ENCODE measurements at places on chromosomes 3 and 15. TPM values are rescaled to one million over a fixed set of nuclear protein-coding genes. Genes with fewer than 3 reads are reported as not detected.

GRCh38 chr3:139689122-139689521 lies 11.3 kb upstream of the NMNAT3 start:
- no peak for DNase-seq

DNA sequence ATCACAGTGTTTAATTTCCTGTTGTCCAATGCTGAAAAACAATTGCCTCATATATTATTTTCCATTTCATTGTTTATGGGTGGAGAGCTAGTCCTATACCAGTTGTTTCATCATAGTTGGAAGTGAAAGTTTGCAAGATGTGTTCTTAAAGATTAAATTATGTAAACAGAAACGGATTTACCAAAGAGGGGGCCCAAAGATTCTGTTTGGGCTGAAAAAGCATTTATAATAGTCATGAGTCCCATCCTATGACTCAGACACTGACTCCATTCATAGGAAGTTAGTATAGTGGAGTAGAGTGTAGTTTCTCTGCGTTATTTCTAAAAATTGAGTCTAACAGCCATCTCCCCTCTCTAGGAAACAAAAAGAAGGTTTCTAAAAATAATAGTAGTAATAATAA lies 24.3 kb downstream of the NFKBIZ start:
- no peak for DNase-seq

GRCh38 chr3:115246461-115247020 lies 99.5 kb upstream of the ZBTB20 start:
- DNase-seq = no peak

GRCh38 chr15:63075015-63075983 lies 32.8 kb downstream of the TPM1 start:
- DNase-seq = no peak

GRCh38 chr15:57462381-57462780 lies 86.1 kb downstream of the CGNL1 start:
- no peak for DNase-seq

GRCh38 chr3:27353221-27353620 lies 16.0 kb downstream of the NEK10 start:
- DNase-seq = no peak

DNA sequence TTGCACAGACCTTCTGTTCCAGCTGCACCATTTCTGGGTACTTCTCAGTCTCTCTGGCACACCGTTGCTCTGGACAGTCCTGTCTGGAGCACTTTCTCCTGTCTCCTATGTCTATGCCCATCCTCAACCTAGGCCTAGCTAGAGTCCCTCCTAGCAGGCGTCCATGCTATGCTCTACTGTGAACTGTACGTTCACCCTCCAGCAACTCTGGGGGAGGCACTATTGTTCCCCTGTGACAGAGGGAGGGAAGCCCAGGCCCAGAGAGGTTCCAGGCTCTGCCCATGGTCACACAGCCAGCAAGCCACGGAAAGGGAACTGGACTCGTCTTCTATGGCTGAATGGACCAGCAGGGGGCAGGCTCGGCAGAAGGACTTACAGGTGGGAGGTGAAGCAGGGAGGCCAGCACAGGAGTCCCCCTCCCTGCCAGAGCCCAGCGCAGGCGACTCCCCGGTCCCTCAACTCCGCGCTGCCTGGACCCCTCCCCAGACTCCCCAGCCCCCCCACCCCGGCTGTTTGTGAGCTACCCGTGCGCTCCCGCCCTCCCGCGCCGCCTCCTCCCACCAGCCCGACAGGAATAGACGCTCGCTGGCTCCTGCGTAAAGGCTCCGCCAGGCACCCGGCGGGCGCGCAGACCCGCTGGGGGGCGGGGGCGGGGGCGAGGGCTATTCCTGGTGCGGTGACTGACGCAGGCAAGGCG lies 1.7 kb upstream of the LINGO1 start:
- DNase-seq = peak; percentile 42

DNA sequence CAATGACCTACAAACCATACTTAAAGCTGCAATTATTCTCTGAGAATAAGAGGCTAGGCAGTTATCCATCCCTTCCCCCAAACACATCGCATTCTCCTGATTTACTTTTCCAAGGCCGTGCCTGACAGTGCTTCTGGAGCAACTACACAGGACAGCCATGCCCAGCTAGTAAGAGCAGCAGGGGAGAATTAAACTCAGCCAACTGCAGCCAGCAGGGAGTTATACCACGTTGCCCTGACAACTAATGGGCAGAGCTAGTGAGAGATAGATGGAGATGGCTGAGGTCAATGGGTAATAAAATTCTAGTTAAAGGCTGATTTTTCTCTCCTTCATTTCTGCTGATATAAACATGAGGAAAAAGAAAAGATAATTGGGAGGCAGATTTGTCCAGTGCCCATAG lies 193.8 kb upstream of the PPP2R3A start:
- no peak for DNase-seq

DNA sequence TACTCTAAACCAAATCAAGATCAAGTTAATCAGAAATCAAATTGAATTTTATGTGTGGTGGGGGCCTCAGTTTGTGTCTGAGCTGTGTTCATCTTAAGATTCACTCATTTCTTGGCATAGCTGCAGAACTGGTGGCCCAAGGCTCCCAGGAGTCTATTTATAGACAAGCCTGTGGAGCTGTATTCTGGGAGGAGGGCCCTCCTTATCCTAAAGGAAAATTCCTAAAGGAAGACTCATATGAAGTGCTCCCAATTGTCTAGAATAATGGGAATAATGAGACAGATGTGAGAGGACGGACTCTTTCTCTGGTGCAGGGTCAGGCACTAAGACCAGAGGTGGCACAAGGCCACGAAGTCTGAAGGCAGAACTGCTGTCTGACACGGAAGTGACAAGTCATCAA lies 38.9 kb downstream of the C3orf85 start:
- no peak for DNase-seq

- DNase-seq = no peak
Observed at GRCh38 chr15:50884540-50884939, 23.9 kb upstream of the AP4E1 start.

GRCh38 chr15:39455471-39455991 lies 125.3 kb upstream of the THBS1 start:
- DNase-seq = no peak

GRCh38 chr3:100630664-100631063 lies 21.3 kb downstream of the ADGRG7 start:
- no peak for DNase-seq

DNA sequence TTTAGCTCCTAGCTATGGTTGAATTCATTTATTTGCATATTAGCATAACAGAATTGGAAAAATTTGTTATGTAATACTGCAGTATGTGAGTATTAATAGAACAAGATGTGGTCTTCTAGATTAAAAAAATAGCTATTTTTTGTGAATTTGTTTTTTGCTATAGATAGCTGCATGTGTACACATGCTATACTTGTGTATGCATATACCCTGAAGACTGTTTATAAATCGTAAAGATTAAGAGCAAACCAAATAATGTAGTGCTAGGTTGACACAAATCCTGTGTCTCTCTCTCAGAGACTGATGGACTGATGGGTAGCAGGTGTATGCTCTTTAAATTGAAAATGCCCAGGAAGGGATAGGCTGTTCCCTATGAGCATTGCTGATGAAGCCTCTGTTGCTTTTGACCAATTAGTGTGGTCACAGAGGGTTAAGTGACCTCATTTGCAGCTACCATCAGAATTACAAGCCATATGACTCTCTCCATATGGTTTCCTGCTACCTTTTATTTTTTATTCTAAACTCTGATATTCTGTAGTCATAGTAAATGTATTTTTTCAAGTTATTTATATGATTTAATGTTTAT lies 9.0 kb downstream of the PLCL2 start:
- DNase-seq = no peak

GRCh38 chr3:196661400-196661799 lies 21.9 kb downstream of the NRROS start:
- DNase-seq = no peak

GRCh38 chr3:107307205-107307604 lies 70.0 kb upstream of the CCDC54 start:
- no peak for DNase-seq

DNA sequence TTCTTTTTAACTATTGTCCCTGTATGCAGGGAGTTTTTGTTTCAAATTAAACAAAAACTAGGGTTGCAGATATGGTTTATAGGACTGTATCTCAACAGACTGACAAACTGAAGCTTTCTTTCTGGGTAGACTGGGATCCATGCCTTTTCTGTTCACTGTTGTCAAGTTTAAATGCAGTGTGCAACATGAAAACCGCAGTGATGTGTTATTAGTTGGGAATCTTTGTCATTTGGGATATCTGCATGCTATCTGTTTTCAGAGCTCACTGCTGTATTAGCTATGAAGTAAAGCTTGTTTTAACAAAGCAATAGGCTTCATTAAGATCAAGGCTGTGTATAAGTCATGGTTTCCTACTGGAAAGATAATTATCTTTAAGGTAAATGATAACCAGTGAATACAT lies 21.4 kb upstream of the MCF2L2 start:
- DNase-seq = no peak

DNA sequence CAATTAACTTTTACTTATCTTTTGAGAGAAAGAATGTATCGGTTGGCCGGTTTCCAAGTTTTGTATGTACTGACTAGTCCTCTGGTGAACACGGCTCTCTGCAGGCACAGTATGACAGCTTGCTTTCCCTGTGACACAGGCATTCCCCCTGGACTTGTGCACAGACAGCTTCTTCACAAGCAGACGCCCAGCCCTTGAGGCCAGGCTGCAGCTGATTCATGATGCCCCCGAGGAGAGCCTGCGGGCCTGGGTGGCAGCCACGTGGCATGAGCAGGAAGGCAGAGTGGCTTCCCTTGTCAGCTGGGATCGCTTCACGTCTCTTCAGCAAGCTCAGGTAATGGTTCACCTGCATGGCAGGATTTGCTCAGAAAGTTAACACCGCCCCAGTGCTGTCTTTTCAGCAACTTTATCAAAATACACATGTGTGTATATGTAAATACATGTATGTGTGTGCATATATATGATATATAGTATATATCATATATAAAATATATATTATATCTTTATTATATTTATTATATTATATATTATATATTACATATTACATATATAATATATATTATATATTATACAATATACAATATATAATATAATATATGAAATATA lies 25.5 kb downstream of the FAN1 start:
- DNase-seq = no peak

- no peak for DNase-seq
Observed at GRCh38 chr3:101667331-101667730, 9.6 kb downstream of the ZBTB11 start.

DNA sequence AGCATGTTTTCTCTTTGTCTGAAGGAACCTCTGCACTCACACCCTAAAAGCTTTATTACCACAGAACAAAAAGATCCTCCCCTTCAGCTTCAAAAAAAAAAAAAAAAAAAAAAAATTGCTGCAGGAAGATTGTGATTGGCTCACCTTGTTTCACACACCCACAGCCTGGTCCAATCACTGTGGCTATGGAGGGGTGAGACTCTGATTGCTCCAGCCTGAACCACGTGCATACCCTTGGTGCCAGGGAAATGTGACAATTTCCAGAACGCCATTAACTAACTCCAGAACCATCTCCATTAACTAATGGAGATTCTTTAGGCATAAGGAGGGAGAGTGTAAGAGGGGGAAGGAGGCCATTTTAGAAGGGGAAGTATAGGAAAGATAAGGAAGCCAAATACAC lies 106.5 kb upstream of the CRBN start:
- no peak for DNase-seq

GRCh38 chr3:179436517-179436916 lies 14.8 kb downstream of the GNB4 start:
- no peak for DNase-seq

GRCh38 chr3:130834476-130834875 lies 59.4 kb upstream of the ATP2C1 start:
- DNase-seq = no peak

DNA sequence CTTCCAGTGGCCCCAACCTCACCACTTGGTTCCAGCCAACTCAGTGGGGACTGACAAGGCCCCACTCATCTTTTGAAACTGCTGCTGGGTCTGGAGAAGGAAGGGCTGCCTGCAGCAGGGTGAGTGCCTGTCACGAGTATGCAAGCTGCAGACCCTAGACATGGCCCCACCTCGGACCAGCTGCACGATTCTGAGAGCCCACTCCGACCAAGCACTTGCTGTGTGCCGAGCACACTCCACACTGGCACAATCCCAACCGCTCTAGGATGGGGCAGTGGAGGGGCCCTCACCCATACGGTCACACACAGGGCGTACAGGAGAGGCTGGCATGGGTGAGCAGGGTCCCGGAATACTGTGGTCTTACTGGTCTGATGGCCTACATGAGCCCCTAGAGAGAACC lies 8.0 kb upstream of the PLXND1 start:
- DNase-seq = no peak

- DNase-seq = no peak
Observed at GRCh38 chr15:56805466-56806147, 72.3 kb upstream of the ZNF280D start.

GRCh38 chr15:66838671-66839239 lies 136.7 kb downstream of the SMAD6 start:
- DNase-seq = no peak

GRCh38 chr3:45223889-45224727 lies 2.0 kb downstream of the TMEM158 start:
- DNase-seq = no peak

DNA sequence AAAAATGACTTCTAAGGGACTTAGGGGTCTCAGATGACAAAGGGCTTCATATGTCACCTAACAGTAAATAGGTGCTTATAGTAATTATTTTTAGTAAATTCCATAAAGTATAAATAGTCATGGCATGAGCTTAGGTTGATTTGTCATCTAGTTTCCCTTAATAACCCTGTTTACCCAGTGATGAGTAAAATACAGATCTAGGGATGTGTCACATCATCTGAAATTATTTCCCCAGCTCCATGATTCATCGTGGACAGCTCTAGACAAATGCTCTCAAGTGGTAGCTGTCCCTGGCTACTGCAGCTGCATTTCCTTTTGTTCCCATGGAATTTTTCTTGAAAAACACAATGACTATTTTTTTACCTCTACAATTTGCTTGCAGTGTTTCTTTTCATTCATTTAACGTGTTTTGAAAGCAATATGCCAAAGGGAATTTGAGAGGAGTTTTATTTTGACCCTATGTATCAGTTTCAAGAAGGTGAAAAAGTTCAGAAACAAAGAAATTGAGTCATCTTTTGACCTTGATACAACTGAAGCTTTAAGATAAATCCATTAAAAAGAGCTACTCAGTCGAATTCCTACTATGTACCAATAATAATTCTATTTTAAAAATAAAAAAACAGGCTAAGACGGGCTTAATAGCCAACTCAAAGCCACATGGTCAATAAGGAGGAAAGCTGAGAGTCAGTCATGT lies 241.6 kb downstream of the KCNMB2 start:
- no peak for DNase-seq

GRCh38 chr3:55692295-55692956 lies 205.3 kb upstream of the WNT5A start:
- DNase-seq = no peak

GRCh38 chr15:84620626-84621025 lies 19.8 kb downstream of the ZSCAN2 start:
- no peak for DNase-seq

The FANCD2OS gene
- total RNA-seq = not detected

The INTS14 gene
- total RNA-seq = 56.1 TPM

The CIB2 gene
- 5.0 TPM for total RNA-seq

The MINDY2 gene
- 27.1 TPM for total RNA-seq

The C3orf85 gene
- not detected for total RNA-seq

The BOC gene
- 43.7 TPM for total RNA-seq

The GOLGA8M gene
- total RNA-seq = 33.3 TPM

The COL6A5 gene
- total RNA-seq = not detected

The SLC9C1 gene
- 0.11 TPM for total RNA-seq

The GATM gene
- 45.6 TPM for total RNA-seq

The EFCC1 gene
- 6.8 TPM for total RNA-seq

The CISH gene
- total RNA-seq = 78.1 TPM

The CCR5 gene
- total RNA-seq = 0.40 TPM

The GREM1 gene
- 7.8 TPM for total RNA-seq

The SI gene
- not detected for total RNA-seq
